Neural crest cell (in vitro differentiated cells): ENCODE measurements at places on chromosomes 12 and 14. TPM values are rescaled to one million over a fixed set of nuclear protein-coding genes. Genes with fewer than 3 reads are reported as not detected.

- no peak for DNase-seq
Measured at GRCh38 chr14:104559028-104559803, 20.3 kb upstream of the C14orf180 start.

DNA sequence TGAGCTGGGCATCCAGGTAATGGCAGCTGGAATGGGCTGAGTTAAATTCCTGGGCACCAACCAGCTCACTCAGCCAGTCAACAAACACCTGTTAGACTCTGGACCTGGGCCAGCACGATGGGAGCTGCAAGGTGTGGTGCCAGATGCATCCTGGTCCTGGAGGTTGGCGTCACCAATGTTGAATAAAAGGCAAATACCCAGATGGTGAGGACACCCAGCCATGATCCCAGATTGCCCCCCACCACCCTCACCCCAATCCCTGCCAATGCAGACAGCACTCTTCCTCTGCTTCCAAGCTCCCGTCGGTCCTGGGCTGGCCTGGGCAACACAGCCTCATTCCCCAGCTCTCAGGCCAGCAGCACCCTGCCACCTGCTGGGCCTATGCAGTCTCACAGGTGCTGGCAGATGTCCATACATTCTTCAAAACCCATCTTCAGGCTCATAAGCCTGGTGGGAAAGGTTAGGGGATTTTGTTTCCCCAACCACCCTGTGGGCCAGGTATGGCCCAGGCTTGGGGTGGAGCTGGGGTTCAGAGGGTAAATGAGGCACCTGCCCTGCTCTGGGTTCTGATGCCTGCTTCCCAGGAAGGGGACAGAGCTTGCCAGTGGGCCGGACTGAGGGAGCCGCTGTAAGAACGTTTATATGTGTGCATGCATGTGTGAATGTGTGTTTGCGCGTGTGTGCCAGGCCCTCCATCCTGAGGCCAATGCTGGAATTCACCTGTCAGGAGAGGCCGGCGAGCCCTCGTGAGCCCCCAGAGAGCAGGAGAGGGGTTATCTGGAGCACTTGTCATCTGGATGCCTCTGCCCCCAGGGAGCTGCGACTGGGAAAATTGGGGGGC lies 58.0 kb downstream of the LGMN start:
- no peak for DNase-seq

DNA sequence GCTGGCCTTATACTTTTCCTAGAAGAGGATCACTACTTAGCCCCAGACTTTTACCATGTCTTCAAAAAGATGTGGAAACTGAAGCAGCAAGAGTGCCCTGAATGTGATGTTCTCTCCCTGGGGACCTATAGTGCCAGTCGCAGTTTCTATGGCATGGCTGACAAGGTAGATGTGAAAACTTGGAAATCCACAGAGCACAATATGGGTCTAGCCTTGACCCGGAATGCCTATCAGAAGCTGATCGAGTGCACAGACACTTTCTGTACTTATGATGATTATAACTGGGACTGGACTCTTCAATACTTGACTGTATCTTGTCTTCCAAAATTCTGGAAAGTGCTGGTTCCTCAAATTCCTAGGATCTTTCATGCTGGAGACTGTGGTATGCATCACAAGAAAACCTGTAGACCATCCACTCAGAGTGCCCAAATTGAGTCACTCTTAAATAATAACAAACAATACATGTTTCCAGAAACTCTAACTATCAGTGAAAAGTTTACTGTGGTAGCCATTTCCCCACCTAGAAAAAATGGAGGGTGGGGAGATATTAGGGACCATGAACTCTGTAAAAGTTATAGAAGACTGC lies 1.5 kb downstream of the MGAT2 start:
- no peak for DNase-seq

DNA sequence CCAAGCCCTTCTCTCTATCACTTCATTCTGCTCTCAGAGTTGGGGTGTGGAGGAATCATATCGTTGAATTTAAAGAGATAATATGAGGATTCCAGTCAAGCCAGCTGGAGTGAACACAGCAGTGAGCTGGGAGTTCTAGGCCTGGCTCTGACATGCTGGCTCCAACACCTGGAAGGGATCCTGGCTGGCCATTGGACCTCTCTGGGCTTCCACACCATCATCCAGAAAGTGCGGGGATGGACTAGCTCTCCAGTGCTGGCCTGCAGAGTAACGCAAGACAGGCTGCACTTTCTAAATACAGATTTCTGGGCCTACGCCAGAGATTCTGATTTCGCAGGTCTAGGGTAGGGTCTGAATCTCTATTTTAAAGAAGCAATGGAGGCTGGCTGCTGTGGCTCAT lies 34.8 kb upstream of the HDAC7 start:
- no peak for DNase-seq

SLC24A4 gene
- 0.26 TPM in 1 of 2 replicates, not detected in the other for total RNA-seq

MYH6 gene
- not detected in 2 replicates for total RNA-seq
